ENCODE measurements at places on chromosomes 12 and 14. TPM values are rescaled to one million over a fixed set of nuclear protein-coding genes. Genes with fewer than 3 reads are reported as not detected.

KERA gene
- total RNA-seq: not detected

PLEKHG7 gene
- not detected for total RNA-seq

LRR1 gene
- 15.5 TPM for total RNA-seq

MTA1 gene
- 46.3 TPM for total RNA-seq

PIWIL1 gene
- not detected for total RNA-seq

PTPN6 gene
- total RNA-seq: 0.91 TPM

ADAM21 gene
- 0.32 TPM for total RNA-seq

KRT85 gene
- under 0.01 TPM for total RNA-seq

FLRT2 gene
- 36.0 TPM for total RNA-seq

ACSM4 gene
- total RNA-seq: not detected

ASCL1 gene
- not detected for total RNA-seq

SALL2 gene
- total RNA-seq: 4.4 TPM

FAIM2 gene
- total RNA-seq: 3.0 TPM

SPATS2 gene
- total RNA-seq: 21.4 TPM

PTGDR gene
- total RNA-seq: 0.11 TPM

PKP2 gene
- not detected for total RNA-seq

TAS2R30 gene
- 12.6 TPM for total RNA-seq

C12orf56 gene
- total RNA-seq: not detected

KIF5A gene
- under 0.01 TPM for total RNA-seq

DGLUCY gene
- total RNA-seq: 43.0 TPM

P2RX7 gene
- total RNA-seq: 5.7 TPM

DBX2 gene
- not detected for total RNA-seq

ERBB3 gene
- total RNA-seq: 0.91 TPM

ACTR6 gene
- total RNA-seq: 37.9 TPM

HOXC5 gene
- total RNA-seq: 3.3 TPM

ANHX gene
- not detected for total RNA-seq

CD69 gene
- not detected for total RNA-seq

Measured in articular chondrocyte of knee joint (primary cell).